ENCODE measurements at places on chromosomes 6 and 20. TPM values are rescaled to one million over a fixed set of nuclear protein-coding genes. Genes with fewer than 3 reads are reported as not detected.

- no peak for DNase-seq
These were observed 148.4 kb upstream of the TOP1 start for GRCh38 chr20:40880063-40880728.

Gene GJA10
- total RNA-seq: not detected

Gene SCUBE3
- not detected for total RNA-seq

- no peak for DNase-seq
These were observed 21.0 kb upstream of the IYD start for GRCh38 chr6:150347845-150348244.

DNA sequence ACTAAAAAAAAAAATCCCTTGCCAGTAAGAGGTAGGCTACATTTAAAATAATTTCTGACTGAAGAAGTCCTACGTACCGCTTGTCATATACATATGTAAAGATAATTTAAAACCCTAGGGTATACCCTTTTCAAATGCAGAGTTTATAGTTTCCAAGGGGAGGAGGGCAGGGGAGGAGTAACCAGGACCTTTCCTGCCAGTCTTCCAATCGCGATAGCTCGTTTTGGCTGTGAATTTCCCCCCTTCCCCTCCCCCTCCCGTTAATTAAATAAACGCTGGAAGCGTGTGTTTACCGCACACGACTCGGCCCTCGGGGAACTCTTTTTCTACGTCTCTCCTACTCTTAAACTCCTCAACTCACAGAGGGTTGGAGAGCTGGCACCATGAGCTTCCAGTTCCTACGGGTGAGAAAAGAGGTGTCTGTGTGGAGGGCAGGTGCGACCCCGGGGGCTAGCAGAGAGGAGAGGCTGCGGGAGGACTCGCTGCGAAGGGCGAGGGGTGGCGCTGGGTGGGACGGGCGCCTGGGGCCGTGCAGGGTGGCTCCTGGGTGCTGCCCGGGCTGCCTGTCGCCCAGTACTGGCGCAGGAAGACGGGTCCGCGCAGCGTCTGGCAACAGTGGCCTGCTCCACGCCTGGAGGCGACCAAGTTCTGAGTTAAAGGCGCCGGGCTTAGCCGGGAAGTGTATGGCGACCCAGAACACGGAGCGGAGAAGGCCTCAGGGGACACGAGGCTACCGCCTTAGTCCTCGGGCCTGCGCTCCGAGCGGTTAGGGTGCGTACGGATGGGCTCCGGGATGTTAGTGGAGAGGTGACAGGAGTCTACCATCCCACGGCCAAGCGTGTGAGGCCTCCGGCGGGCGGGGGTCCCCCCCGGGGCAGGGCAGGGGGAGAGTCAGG, 4.1 kb upstream of the TFAP2C start:
- DNase-seq: no peak

DNA sequence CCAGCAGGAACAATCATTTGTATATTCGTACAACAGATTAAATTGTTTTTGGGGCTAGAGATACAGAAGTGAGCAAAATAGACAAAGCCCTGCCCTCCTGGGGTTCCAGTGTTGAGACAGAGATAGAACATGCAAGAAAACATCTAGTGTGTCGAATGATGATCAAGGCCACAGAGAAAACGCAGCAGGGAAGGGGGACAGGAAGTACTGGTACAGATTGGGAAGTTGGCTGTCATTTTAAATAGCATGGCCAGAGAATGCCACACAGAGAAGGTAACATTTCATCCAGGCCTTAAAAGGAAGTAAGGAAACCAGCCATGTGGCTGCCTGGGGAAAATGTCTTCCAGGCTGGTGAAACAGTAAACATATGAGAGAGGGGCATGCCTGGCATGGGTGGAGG, 202.6 kb upstream of the MYLIP start:
- DNase-seq: no peak

Gene PCMT1
- total RNA-seq: 109 TPM

- DNase-seq: no peak
These were observed 102.5 kb downstream of the PAK5 start for GRCh38 chr20:9736373-9736772.
